Breast epithelium (tissue), 4 donors: ENCODE measurements at places on chromosomes 6 and 20. TPM values are rescaled to one million over a fixed set of nuclear protein-coding genes. Genes with fewer than 3 reads are reported as not detected.

The TFEB gene
- total RNA-seq: 15.7 TPM

The MEI4 gene
- total RNA-seq: not detected

The FRK gene
- total RNA-seq: 0.64 TPM

- no peaks in the 10 kb centered on the region for H3K27me3 ChIP-seq
- no peak overlapping the region for H3K4me3 ChIP-seq
- no peak overlapping the region for H3K27ac ChIP-seq
- no peaks in the 10 kb centered on the region for H3K4me1 ChIP-seq
- DNase-seq: no peak
- no peaks in the 10 kb centered on the region for H3K36me3 ChIP-seq
Observed at GRCh38 chr20:39358052-39358451, 395.9 kb downstream of the DHX35 start.

DNA sequence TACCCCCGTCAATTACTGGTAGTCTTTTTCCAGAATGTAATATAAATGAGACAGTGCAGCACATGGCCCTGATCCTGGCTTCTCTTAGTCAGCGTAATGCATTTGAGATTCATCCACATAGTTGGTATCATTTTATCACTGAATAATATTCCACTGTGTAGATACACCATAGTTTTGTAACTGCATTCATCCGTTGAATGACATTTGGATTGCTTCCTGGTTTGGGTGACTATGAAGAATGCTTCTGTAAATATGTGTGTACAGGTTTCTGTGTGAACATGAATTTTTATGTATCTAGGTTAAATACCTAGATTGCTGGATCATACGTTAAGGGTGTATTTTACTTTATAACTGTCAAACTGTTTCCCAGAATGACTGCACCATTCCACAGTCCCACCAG lies 62.6 kb upstream of the STMND1 start:
- DNase-seq: no peak
- no peaks in the 10 kb centered on the region for H3K27me3 ChIP-seq
- H3K4me1 ChIP-seq: no peaks in the 10 kb centered on the region
- no peak overlapping the region for H3K27ac ChIP-seq
- H3K4me3 ChIP-seq: no peak overlapping the region
- no peaks in the 10 kb centered on the region for H3K36me3 ChIP-seq

DNA sequence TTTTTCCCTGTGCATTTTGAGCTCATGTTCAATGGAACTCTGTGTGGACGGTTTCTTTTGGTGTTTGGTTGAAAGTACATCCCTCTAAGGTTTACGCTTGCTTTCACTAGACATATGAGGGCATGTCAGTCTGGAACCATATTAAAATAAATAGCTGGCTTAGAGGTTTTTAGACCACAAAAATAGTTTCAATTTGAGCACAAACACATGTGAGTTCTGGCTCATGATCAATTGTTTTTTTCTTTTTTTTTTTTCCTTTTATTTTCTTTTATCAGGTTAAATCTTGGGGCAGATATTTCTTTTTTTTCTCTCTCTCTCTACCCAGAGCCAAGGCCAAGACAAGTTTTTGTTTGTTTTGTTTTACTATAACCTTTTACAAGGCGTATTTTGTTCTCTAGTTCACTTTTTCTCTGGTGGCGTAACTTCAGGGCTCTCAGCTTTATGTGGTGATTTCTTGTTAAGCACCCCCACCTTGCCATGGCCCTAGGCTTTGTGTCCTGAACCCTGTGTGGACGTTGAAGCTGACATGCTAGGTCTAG lies 92.9 kb downstream of the SHLD1 start:
- no peaks in the 10 kb centered on the region for H3K27me3 ChIP-seq
- no peaks in the 10 kb centered on the region for H3K36me3 ChIP-seq
- no peak overlapping the region for H3K4me3 ChIP-seq
- no peak for DNase-seq
- H3K27ac ChIP-seq: no peak overlapping the region
- H3K4me1 ChIP-seq: no peaks in the 10 kb centered on the region

GRCh38 chr6:28775405-28776129 lies 148.2 kb downstream of the TRIM27 start:
- DNase-seq: no peak
- no peak overlapping the region for H3K27ac ChIP-seq
- no peaks in the 10 kb centered on the region for H3K4me1 ChIP-seq
- peaks cover 5% of the 10 kb centered on the region for H3K27me3 ChIP-seq
- no peak overlapping the region for H3K4me3 ChIP-seq

DNA sequence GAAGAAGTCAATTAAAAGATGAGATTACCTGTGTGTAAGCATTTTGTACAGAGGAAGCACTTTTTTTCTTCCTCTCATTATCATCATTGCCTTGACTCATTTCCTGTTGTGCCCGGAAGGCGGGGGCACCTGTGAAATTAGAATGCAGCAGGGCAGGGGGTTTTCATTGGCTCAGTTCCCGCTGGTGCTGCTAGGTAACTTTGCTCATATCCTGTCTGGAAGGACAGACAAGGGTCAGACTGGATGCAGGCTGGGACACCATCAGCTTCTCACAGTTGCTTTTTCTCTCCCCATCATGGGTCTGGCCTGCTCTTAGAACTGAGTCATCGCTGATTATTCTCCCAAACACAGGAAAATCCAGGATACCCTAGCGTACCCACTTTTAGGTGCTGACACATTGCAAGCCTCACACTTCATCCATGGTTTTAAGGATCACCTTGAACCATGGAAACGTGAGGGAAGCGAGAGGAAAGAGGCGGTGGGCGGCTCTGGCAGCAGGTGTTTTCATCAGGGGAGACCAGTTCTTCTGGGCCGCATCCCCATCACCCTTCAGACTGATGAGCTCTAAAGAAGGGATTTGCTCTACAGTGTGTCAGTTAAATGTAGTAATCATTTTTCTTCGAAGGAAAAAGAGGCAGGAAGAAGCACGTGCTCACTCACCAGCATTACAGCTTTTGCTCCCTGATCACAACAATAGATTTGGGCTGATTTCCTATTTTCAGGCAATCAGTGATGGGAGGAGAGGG lies 195.7 kb upstream of the SASH1 start:
- no peaks in the 10 kb centered on the region for H3K36me3 ChIP-seq
- no peaks in the 10 kb centered on the region for H3K4me1 ChIP-seq
- no peak overlapping the region for H3K4me3 ChIP-seq

DNA sequence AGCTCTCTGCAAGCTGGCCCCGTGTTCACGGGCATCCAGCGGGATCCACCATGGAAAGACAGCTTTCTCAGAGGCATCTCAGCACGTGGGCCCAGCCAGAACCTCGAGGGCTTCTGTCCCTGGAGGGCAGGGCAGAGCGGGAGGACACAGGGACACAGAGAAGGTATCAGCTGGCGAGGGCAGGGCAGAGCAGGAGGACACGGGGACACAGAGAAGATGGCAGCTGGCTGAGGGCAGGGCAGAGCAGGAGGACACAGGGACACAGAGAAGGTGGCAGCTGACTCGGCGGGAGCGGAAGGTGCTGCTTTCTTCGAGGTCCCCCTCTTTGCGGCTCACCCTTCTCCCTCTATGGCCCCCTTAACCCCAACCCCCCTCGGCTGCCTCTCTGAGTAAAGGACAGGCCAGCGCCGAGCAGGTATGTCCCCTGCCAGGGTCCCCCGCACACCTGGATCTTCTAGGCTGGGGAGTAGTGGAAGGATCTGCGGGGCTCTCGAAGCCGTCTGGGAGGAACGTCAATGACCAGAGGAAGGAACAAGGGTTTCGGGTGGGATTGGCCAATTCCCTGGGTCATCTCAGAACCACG lies 28.9 kb upstream of the BHLHE23 start:
- no peaks in the 10 kb centered on the region for H3K36me3 ChIP-seq
- no peak overlapping the region for H3K4me3 ChIP-seq
- H3K4me1 ChIP-seq: no peaks in the 10 kb centered on the region
- no peak for DNase-seq

GRCh38 chr6:113385020-113385431 lies 472.1 kb upstream of the MARCKS start:
- H3K4me3 ChIP-seq: no peak overlapping the region
- H3K27ac ChIP-seq: no peak overlapping the region
- no peak for DNase-seq
- no peaks in the 10 kb centered on the region for H3K4me1 ChIP-seq

GRCh38 chr6:118350881-118351430 lies 197.1 kb upstream of the PLN start:
- H3K27ac ChIP-seq: no peak overlapping the region
- no peaks in the 10 kb centered on the region for H3K4me1 ChIP-seq
- H3K36me3 ChIP-seq: no peaks in the 10 kb centered on the region
- DNase-seq: no peak

DNA sequence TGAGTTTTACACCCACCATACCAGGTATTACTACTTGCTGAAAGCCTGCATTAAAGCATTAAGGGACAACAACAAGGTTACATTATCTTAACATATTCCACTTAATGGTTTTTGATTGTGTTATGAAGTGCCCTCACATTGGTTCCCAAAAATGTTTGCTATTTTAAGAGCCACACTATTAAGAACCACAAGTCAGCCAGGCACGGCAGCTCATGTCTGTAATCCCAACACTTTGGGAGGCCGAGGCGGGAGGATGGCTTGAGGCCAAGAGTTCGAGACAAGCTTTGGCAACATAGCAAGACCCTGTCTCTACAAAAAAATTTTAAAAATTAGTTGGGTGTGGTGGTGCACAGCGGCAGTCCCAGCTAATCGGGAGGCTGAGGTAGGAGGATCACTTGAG lies 28.2 kb downstream of the ATXN1 start:
- DNase-seq: no peak
- H3K36me3 ChIP-seq: no peaks in the 10 kb centered on the region
- no peaks in the 10 kb centered on the region for H3K4me1 ChIP-seq
- H3K27ac ChIP-seq: no peak overlapping the region
- H3K4me3 ChIP-seq: no peak overlapping the region
